ENCODE measurements at places on chromosomes 3 and 15.

GRCh38 chr3:37662785-37663184 is 198.9 kb upstream of the CTDSPL start:
- no peak for DNase-seq

DNA sequence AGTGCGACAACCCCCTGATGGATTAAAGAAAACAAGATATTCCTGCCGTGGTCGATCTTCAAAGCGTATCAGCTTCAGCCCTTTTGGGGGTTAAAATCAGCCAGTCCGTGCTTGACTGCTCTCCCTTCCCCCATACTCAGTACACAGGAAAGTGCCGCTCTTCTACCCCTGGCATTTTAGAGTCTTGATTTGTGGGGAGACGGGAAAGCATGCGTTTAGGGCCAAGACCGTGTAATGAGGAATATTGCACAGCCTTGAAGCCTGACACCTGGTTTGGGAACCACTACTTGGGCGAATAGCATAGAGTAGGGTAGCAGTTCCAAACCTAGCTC is 540 bp upstream of the EDC3 start:
- no peak for DNase-seq

DNA sequence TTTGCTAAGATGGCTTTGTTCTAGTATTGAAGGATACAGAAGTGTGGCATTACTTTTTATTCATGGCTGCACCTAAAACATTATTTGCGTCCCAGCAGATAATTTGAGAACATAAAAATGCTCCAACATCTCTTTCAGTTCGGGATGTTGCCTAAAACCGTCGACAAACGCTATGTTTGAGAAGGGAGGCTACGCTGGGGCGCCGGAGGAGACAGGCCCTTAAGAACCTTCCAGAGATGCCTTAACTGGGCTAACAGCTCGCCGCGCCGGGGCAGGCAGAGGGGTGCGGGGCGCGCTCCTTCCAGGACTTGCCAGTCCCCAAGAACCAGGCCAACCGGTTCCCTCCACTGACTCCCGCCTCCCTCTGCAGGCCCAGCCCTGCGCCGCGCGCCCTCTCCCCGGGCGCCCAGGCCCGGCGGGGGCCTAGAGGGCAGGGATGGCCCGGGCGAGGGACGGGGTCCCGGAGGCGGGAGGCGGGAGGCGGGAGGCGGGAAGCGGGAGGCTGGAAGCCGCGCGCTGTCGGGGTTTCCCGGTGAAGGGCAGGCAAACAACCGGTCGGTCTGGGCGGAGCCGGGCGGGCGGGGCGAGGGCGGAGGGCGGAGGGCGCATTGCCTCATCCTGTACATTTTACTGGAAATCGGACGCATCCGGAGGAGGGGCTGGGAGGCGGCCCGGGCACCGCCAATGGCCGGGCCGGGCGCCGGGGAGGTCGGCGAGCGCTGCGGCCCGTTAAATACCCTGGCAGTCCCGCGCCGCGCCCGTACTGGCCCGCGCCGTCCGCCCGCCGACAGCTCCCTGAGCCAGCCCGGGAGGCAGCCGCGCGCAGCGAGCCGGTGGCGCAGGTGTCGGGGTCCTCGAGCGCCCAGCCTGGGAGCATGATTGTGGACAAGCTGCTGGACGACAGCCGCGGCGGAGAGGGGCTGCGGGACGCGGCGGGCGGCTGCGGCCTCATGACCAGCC is at the start of gene NFKBIZ:
Gene NFKBIZ (plus strand): TSS at position 761 of the 960 bp plus-strand sequence. CDS start 115 bp downstream, at position 876.
- peak; percentile 68 for DNase-seq

- DNase-seq, result no peak
Observed at GRCh38 chr15:66841953-66842681, 140.1 kb downstream of the SMAD6 start.

GRCh38 chr3:194691481-194692283 is 6.0 kb downstream of the FAM43A start:
- no peak for DNase-seq

DNA sequence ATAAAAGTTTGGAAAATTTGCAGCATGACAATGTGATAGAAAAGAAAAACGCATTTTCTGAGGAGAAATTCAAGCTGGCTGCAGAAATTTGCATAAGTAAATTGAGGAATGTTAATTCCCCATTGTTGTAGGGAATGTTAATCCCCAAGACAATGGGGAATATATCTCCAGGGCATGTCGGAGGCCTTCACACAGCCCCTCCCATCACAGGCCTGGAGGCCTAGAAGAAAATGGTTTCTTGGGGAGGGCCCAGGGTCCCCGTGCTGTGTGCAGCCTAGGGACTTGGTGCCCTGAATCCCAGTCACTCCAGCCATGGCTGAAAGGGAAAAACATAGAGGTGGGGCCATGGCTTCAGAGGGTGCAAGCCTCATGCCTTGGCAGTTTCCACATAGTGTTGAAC is 101.1 kb downstream of the BOC start:
- no peak for DNase-seq

- DNase-seq, result no peak
Observed at GRCh38 chr15:25869701-25870100, 6.6 kb upstream of the ATP10A start.

- no peak for DNase-seq
Observed at GRCh38 chr3:94472511-94472910, 409.6 kb downstream of the NSUN3 start.

- no peak for DNase-seq
Observed at GRCh38 chr3:169255511-169255910, 408.0 kb downstream of the MECOM start.

DNA sequence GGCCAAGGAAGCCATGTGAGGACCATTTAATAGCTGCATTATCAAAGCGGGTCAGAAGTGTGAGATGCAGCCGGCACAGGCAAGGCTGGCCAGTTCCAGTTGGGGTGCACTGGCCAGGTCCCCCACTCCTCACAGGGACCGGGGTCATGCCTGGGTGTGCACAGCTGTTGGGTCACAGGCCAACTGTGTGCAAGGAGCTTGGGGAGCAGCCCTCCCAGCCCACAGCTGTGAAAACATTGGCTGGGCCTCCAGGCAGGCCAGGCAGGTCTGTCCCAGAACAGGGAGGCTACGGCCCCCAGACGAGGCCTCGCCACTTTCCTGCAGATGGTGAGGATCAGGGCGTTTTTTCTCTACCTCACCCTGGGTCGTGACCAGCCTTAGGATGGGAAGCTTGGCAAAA is 521.0 kb downstream of the NTRK3 start:
- DNase-seq, result no peak

- DNase-seq, result no peak
Observed at GRCh38 chr15:94404733-94405283, 173.4 kb downstream of the MCTP2 start.

DNA sequence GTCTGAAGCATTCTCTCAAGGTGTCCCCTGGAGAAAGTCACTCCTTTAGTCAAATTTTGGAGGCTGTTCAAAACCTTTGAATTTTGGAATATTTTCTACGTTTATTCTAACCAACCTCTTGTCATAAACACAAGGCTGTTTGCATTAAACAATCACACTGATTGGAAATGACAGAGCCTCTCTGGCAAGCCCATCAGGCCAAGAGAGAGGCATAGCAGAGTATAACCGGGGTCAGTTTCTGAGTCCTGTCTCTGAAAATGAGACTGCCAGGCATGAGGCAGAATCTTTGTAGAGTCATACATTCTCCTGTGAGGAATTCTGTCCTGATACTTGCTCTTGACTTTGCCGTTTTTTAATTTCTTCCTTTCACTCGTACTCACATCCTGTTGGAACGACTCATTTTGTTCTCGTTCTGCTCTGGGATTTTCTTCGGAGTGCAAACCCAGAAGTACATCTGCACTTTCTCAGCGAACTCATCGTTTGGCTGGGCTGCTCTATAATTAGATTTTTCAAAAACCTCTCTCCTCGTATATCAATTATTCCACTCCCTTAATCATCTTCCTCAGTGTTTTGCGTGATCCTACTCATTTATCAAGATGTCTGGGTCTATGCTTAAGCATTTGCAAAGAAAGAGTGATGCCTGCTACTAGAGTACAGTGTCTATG is 114.2 kb downstream of the AGBL1 start:
- DNase-seq, result no peak

DNA sequence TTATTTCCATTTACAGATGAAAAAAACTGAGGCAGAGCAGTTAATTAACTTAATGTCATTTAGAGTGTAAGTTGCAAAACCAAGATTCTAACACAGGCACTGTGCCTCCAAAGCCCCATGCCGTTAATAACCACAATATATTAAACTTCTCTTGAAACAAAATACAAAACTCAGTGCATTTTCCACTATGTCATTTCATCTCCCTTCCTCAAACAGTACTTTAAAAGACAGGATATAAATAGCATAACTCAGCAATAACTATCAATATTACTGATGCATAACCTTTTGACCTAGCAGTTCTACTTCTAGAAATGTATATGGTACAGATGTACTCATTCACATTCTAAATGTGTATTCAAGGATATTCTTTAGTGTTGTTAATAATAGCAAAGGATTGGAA is 5.1 kb upstream of the TASOR start:
- DNase-seq, result no peak

DNA sequence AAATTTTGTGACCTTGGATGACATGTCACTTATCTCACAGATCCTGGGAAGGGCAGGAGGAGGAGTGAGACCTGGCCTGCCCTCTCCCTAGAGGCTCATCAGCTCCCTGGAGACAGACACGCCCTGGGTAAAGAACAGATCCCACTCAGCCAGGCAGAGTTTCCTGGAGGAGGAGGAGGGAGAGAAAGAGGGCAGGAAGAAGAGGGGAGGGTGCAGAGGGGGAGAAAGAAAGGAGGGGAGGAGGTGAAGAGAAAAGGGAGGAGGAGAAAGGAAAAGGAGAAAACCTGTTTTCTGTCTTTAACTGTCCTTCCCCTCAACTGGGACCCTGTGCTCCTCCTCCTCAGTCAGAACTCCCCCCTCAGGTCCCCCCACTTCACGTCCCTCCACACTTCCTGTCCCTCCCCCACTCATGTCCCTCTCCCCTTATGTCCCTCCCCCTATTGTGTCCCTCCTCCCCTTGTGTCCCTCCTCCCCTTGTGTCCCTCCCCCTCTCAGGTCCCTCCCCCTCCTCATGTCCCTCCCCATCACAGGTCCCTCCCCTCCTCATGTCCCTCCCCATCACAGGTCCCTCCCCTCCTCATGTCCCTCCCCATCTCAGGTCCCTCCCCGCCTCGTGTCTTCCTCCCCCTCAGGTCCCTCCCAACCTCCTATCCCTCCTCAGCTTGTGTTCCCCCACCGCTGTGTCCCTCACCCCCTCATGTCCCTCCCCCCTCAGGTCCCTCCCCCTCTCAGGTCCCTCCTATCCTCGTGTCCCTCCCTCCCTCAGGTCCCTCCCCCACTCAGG is 52.3 kb upstream of the CGNL1 start:
- DNase-seq, result peak; percentile 95

GRCh38 chr3:76134166-76134565 is 348.8 kb upstream of the ZNF717 start:
- no peak for DNase-seq

GRCh38 chr3:157572559-157573270 is 69.5 kb upstream of the VEPH1 start:
- peak; percentile 82 for DNase-seq

- no peak for DNase-seq
Observed at GRCh38 chr3:99562138-99562537, 76.3 kb upstream of the COL8A1 start.

- DNase-seq, result no peak
Observed at GRCh38 chr3:171648069-171648468, 162.2 kb downstream of the PLD1 start.

DNA sequence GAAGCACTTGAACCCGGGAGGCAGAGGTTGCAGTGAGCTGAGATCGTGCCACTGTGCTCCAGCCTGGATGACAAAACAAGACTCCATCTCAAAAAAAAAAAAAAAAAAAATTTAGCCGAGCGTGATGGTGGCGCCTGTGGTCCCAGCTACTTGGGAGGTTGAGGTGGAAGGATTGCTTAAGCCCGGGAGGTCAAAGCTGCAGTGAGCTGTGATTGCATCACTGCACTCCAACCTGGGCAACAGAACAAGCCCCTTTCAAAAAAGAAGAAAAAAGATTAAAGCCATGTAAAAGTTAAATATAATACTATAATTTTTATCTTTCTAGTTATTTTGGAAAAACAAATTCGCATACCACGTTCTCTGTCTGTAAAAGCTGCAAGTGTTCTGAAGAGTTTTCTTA is 61.9 kb upstream of the SKIL start:
- no peak for DNase-seq

DNA sequence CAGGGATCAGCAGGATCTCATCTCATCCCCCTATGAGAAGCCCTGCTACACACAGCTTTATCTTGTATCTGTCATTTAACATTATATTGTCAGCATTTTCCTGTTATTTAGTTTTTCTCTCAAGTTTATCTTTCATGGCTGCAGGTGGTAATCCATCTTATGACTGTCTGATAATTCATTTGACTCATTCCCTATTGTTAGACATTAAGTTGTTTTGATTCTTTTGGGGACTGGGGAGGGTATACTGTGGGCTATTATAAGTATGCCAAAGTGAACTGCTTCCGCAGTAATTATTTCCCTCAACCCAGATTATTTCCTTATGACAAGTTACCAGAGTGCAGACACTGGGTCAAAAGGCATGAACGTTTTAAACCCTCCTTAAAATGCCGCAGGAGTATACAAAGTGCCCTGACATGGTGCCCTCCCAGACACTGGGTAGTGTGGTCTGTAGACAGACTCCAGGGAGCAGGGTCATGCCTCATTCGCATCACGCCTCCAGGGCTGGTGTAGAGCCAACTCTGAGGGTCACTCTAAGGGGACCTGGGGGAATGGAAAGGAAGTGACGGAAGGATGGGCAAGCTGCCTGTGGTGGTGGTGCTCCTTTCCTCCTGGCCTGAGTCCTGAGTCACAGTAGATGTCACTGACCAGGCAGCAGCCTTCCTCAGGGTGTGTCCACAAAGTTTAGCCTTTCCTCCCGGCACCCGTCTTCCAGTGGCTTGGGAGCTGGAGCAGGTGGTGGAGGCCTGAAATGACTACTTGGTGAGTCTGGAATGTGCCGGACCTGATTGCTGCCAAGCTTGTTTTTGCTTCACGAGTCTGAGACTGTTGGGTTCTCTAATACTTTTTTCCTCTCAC is 11.6 kb downstream of the GPR160 start:
- DNase-seq, result no peak

DNA sequence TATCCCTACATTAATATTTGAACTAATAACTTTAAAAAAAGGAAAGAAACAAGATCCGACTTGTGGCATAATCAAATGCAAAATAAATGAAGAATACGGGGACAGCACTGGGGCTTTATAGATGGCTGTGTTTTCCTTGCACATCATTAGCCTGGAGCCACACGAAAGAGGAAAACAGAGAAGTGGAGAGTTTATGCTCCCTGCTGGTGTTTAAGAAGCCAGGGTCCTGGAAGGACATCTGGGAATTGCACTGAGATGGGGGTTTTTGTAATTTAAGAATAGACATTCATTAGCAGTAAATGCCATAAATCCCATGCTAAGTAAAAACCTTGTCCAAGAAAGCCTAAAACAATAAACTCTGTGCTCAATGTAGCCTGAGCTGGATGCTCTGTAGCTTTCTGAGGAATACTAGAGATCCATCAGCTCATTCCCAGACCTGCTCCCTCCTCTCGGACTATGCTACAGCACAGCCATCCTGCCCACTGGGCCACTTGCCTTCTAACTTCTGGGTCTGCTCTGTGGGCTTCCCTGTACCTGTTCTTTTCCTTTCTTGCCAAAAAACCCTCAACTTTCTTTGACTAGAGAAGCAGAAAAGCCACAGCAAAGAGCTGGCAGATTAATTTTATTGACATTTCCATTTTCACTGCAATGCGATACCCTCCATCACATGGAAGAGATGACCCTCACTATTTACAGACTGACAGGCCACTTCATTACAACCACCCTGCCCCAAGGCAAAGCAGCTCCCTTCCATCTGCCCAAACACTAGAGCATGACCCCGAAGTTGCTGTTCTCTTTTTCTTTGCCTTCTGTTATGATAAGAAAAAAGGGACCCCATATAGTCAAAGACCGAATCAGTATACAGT is 62.3 kb downstream of the MEIS2 start:
- DNase-seq, result peak; percentile 10
